ENCODE measurements at places on chromosomes 2 and 18.

GRCh38 chr18:75406491-75407445 lies 20.7 kb downstream of the SMIM21 start:
- no peak for DNase-seq

GRCh38 chr2:213122725-213123124 lies 28.7 kb downstream of the IKZF2 start:
- DNase-seq: no peak

- no peak for DNase-seq
These were observed 322.3 kb downstream of the CDH2 start for GRCh38 chr18:27854631-27855030.

DNA sequence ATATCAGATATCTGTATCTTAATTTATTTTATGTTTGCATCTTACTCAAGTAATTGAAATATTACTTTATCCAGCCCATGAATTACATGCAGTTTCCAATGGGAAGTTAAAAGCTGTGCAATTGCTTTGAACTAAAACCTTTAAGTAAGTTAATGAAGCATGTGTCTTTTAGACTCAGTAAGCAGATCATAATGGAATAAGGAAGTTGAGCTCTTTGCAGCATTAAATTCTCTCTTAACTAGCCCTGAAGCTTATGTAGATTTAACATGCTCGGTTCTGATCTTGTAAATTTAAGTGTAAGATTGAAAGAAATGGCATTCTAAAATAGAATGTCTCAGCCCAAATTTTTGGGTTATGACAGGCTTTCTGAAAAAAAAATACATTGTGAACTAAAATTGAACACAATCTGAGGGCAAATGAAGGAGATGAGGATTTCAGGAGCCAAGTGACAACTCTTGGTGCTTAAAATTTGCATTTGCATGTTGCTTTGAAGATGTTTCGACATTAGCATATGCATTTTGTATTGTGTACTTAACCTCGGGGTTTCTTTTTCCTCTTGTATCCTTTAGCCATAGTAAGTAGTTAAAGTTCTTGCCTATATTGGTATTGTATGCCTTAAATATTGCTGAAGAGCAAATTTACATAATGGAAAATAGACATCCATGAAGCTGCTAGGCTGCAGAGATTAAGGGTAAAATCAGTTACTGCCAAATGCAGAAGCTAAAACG lies 297.8 kb upstream of the KCNJ3 start:
- DNase-seq: no peak

- no peak for DNase-seq
These were observed 2161.4 kb upstream of the PIK3C3 start for GRCh38 chr18:39793609-39794008.

DNA sequence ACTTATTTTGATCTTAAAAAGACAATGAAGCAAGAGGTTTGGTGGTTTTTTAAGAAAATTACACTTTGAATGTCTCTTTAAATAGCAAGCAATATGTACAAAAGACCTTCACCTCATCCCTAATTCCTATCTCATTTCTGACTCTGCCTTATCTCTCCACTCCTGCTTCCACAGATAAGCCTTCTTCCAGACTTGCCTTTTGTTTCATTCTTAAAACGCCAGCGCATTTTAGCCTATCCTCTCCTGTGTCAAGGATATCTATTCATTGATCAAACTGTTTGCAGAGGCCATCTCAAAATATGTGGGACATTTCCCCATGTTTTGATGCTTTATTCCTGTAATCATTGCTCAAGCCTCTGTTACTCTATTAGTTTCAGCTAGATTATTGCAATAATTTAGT lies 562.5 kb downstream of the PARD3B start:
- no peak for DNase-seq

DNA sequence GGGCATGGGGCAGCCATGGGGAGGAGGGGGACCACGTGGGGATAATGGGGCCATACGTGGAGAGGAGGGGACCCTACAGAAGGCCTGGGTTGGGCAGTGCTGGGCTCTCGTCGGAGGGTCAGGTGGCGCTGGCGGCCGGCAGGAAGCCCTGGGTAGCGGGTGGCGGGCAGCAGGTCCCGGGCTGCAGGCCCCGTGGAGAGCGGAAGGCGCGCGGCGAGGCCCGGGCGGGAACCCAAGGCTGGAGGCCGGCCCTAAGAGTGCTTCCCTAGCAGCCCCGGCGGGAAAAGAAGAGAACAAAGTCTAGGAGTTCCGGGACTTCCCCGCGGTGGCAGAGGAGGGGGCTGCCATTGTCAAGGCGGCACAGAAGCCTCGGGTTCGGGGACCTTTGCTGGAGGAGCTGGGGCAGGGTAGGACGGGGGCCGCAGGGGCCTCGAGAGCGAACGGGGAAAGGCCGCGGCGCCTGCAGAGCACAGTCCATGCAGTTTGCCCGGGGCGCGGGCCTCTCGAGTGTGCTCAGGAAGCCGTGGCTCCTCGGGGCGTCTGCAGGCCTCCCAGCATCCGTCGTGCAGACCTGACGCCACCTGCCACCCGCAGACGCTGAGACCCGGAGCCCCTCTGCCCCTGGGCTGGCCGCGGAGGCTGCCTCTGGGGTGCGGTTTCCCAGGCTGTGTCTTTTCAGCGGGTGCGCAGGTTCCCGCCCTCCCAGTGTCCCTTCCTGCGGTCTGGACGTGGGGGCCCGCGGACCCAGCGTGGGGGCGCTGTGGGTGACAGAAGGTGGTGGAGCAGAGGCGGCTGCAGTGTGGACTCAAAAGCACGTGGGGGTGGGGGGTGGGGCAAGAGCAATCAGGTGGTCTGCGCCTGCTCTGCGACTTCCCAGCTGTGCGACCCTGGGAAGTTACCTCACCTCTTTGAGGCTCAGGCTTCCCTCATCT lies 19.4 kb upstream of the NCL start:
- no peak for DNase-seq

DNA sequence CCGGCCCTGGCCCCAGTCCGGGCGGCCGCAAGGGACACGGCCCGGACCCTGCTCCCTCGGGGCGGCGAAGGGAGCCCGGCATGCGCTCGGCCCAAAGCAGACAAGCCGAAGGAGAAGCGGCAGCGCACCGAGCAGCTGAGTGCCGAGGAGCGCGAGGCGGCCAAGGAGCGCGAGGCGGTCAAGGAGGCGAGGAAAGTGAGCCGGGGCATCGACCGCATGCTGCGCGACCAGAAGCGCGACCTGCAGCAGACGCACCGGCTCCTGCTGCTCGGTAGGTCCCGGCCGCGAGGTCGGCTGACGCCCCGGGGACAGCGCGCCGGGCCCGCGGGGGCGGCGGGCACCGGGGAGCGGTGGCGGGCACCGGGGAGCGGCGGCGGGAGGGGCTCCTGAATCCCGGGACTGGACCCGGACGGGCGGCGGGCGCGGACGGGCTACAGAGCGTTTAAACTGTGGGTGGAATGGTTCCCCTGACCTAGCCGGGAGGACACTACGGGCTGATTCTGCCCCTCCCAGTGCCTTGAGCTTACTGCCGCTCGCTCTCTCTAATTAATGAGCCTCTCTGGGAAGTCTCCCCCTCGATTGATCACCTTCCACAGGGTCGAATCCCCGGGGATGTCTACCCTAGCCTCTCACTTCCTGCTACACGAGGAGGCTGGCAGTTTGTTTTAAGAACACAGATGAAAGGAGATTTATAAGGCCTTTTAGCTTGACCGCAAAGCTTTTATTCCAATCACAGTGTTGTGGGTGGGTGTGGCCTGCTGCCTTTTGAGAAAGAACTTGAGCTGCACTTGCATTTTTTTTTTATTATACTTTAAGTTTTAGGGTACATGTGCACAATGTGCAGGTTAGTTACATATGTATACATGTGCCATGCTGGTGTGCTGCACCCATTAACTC lies 853 bp downstream of the GNAL start:
- no peak for DNase-seq

- DNase-seq: no peak
These were observed 31.8 kb upstream of the CAVIN2 start for GRCh38 chr2:191878548-191879279.

DNA sequence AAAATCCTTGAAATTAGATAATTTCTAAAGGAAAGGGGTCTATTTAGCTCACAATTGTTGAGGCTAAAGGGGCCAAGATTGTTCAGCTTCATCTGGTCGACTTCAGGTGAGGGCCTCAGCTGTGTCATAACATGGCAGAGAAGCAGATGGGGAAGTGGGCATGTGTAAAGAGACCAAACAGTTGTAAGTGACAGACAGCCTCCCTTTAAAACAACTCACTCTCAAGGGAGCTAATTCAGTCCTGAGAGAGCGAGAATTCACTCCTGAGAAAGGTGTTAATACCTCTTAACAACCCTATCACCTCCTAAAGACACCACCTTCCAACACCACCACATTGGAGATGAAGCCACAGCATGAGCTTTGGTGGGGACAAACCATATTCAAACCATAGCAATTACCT lies 62.4 kb downstream of the KCMF1 start:
- no peak for DNase-seq

DNA sequence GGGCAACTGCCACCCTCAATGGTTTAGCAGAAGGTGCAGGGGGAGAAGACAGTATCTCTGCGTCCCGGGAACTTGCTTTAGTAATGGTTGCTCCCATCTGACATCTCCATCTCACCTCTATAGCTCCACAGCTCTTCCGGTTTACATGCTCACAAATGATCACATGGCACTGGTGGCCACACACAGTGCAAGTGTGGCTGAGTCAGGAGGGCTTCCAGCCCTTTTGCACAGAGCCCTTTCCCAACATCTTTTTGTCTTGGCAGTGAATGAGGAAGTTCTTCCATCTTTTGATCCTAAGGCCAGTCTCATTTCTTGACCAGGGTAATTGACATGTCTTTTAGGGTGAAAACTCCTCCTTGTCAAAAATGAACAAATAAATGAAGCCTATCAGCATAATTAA lies 347.7 kb downstream of the LPIN1 start:
- no peak for DNase-seq

GRCh38 chr2:124919296-124919695 lies 894.2 kb downstream of the CNTNAP5 start:
- no peak for DNase-seq

DNA sequence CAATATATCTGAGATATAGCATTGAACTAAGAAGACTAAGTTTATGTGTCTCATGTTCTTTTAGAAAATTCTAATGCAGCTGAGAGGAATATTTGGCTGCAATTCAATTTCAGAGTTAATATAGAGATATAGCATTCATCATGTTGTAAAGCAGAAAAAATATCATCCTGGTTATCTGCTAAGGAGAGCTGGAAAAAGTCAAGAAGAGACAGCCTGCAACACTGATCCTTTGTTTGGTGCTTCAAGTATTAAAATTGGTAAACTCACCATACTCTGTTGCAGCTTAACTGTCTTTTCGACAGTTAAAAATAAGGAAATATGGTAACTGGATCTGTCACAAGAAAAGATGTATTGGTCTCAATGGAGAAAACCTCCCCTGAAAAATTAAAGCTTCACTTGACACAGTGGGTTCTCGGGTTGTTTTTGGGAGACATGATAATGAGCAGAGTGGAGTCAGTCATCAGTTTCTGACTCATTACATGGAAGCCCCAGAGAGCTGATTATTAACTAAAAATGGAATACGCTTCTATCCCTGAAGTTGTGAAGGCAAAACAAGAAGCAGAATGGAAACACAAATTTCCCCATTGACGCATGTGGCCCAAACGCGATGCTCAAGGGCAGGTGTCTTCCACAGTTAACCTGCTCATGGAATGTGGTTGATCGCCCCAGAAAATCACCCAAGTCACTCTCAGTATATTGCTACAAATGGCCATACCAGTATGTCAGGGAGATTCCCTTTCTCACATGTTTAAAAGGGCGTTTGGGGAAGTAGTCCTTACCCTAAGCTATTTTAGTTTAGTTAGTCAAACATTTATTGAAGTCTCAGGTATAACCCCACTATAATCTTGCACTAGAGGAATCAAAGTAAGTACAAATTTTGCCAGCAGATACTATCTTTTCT lies 8.2 kb downstream of the BCL2 start:
- no peak for DNase-seq

DNA sequence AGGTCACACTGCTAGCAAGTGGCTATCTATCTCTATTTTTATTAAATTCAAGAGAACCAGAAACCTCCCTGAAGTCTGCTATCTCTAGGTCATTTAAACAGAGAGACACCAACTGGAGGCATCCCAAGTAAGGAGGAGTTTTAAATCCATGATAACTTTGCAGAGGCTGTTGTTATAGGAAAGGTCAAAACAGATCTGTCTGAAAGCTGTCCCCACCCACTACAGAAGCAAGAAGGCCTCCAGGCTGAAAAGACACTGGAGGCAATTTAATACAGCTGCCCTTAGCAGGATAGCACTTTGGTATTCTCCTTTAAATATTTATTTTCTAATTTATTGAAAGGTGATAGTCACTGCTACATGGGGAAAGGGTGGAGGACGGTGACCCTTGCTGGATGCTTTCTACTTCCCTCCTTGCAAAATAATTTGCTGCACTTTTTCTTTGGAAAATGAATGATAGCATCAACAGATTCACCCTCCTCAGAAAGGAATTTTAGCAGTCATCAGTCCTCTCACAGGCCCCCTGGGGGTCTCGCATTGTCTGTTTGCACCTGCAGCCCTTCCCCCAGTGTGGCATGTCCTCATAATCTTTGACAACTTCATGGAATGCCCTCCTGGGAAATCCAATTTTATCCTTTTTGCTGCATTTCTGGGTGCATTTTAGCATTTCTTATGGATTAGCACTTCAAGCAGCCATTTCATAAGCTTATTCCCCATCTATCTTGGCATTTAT lies 429.5 kb upstream of the TNP1 start:
- no peak for DNase-seq

DNA sequence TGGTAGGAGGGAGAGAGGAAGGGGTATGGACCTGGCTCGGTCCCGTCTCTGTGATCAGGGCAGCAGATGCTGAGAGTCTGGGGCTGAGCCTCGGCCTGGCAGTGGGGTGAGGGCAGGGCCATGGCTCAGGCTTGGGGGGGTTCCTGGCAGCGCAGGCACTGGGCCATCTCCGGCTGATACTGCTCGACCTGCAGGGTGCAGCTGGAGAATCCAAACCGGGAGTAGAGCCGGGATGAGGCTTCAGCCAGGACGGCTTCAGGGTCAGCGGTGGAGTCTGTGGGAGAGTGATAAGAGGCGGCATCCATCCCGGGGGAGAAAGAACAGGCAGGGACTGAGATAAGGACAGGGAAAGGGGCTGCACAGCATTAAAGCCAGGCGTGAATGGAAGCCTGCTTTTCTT lies 7.7 kb downstream of the SLC30A3 start:
- no peak for DNase-seq

DNA sequence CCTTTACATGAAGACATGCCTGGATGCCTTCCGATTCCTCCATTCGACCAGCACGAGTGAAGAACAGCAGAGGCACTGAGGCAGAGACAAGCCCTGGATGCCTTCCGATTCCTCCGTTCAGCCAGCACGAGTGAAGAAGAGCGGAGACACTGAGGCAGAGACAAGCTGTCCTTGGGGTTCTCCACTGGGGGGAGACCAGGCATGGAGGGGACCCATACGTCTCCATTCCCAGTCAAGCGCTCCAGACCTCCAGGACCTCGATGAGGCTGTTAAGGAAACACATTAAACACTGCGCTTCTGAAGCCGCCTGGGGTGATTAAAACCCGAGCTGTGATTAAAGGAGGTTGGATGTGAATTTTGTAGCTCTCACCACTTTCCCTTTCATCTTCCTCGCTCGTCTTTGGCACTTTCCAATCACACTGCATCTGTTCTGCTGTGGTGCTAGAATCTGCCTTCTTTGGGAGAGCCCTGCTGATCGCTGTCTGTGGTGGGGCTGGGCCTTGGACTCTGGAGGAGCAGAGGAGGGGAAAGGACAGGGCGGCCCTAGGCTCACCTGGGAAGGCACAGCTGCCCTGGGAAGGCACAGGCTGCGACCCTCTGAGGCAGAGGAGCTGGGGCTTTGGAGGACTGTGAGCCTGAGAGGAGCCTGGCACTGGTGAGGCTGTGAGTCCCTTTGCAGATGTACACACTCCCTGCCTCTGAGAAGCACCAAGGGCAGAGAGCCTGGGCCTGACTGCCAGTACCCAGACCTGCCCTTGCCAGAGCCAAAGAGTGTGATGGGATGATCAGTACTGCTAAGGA lies 463.1 kb upstream of the HS6ST1 start:
- DNase-seq: no peak

All from stimulated activated CD4-positive, alpha-beta T cell treated with anti-CD3 and anti-CD28 coated beads, Interleukin-1b, Interleukin-23, amount 100 ng/mL, for 4 hours (primary cell).